T-helper 22 cell (primary cell): ENCODE measurements at places on chromosomes 13 and 19.

DNA sequence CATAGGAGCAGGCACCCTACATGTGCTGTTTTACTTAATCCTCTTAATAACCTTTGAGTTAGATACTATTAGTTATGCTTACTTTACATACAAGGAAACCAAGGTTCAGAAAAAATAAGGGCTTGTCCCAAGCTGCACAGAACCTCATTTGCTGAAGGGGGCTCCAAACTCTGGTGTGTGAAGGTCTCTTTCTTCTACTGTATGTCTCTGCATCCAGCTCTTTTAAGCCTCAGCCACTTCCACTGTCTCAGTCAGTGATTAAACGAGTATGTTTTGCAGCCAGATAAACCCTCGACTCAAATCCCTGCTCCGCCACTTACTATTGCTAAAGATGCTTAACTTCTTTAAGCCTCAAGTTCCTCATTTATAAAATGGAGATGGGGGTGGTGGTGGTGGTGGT, 112.4 kb upstream of the WASF3 start:
- no peak for DNase-seq

GRCh38 chr13:85543144-85543543, 256.1 kb downstream of the SLITRK6 start:
- DNase-seq, result no peak

- no peak for DNase-seq
These were observed 5.6 kb upstream of the SIGLEC12 start for GRCh38 chr19:51507192-51507591.

- DNase-seq, result no peak
These were observed 41.6 kb downstream of the TEX29 start for GRCh38 chr13:111361873-111362648.

DNA sequence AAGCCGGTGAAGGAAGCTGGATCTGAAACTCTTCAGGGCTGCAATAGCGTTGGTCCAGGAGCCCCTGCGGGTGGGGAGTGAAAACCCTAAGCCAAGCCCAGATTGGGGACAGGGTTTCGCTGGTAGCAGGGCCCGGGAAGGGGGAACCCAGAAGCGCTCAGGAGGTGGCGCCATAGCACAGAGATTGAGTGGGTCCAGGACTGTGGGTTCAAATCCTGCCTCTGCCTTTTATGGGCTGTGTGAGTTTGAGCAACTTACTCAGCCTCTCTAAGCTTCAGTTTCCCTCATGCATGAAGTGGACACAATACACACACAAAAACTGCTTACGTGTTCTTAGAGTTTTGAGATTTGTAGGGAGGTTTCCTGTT, 8.3 kb upstream of the SYCN start:
- no peak for DNase-seq

DNA sequence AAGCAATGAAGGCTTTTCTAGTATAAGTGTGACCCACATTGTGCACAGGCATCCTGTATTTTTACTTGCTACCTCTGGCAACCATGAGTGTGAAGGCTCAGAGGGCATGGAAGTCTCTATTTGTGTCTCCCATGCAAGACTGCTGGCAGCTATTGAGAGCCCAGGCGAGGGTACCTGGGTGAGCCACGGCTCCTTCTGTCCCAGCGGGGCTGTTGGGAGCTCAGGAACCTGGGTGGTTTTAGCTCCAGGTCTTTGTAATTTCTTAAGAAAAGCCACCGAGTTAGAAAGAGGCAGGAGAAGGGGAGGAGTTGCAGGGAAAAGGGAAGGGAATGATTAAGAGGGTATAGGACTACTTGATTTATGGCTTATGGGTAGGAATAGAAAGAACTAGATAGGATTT, 190.4 kb upstream of the SOX1 start:
- no peak for DNase-seq

DNA sequence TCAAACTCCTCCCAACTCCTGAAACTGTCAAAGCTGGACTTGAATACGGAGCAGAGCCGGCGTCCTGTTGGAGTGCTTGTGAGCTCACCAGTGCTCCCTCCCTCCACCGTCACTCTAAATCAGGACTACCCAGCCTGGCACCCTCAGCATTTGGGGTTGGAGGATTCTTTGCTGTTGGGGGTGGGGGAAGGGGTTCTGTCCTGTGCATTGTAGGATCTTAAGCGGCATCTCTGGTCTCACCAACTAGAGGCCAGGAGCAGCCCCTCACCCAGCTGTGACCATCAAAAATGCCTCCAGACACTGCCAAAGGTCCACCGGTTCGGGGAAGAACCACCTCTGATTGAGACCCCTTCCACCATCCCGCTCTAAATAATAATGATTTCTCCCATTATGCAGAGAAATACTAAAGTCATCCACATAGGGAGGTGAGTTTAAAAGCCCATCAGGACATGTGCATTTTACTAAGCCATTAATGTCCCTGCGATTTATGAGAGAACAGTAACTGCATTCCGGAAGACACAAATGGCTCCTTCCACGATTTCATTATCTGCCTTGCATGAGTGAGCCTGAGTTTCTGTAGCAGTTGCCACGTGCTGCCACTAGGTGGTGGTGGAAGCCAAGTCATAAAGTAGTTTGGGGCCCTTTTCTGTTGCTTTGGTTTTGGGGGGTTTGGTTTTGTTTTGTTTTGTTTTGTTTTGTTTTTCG, 16.1 kb upstream of the USP29 start:
- DNase-seq, result peak; percentile 27

DNA sequence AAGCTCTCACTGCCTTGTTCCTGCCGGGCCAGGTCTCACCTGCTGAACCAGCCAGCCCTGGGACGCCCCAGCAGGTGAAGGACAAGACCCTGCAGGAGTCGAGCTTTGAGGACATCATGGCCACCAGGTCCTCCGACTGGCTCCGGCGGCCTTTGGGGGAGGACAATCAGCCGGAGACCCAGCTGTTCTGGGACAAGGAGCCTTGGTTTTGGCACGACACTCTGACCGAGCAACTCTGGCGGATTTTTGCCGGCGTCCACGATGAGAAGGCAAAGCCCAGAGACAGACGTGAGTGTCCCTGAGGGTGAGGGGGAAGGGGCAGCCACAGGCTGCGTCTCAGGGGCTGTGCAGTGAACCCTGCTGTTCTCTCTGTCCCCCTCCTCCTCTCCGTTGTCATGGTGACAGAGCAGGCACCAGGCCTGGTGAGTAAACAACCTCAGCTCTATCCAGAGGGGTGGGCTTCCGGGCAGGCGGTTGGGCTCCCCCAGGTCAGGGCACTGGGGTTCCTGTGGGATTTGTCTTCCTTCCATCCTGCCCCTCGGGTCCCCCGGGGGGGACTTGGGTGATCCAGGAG, 9.7 kb downstream of the TLE6 start:
- no peak for DNase-seq

- DNase-seq, result no peak
These were observed 16.3 kb downstream of the ZNF565 start for GRCh38 chr19:36198119-36198518.

DNA sequence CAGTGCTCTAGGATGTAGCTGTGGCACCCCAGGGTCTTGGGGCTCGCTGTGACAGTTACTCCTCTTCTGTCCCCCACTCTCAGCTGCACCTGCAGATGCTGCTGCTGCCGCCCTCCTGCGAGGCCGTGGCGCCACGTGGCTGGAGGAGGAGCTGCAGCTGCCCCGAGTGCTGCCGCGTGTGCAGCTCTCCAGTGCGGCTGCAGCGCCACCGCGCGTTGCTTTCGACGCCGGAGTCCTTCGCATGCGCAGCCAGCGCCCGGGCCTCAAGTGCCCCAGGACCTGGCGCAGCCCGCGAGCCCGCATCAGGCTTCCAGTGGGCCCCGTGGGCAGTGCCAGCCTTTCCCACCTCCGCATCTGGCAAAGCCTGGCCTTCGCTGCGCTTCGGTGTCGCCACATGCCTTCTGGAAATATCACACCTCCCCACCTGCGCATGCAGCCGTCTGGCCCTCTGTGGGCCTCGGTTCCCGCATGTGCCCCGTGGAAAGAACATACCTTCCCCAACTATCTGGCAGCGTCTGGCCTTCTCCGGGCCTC, 692 bp upstream of the ZNF580 start:
- peak; percentile 55 for DNase-seq

- DNase-seq, result no peak
These were observed 8.7 kb upstream of the ATP12A start for GRCh38 chr13:24671386-24672113.

DNA sequence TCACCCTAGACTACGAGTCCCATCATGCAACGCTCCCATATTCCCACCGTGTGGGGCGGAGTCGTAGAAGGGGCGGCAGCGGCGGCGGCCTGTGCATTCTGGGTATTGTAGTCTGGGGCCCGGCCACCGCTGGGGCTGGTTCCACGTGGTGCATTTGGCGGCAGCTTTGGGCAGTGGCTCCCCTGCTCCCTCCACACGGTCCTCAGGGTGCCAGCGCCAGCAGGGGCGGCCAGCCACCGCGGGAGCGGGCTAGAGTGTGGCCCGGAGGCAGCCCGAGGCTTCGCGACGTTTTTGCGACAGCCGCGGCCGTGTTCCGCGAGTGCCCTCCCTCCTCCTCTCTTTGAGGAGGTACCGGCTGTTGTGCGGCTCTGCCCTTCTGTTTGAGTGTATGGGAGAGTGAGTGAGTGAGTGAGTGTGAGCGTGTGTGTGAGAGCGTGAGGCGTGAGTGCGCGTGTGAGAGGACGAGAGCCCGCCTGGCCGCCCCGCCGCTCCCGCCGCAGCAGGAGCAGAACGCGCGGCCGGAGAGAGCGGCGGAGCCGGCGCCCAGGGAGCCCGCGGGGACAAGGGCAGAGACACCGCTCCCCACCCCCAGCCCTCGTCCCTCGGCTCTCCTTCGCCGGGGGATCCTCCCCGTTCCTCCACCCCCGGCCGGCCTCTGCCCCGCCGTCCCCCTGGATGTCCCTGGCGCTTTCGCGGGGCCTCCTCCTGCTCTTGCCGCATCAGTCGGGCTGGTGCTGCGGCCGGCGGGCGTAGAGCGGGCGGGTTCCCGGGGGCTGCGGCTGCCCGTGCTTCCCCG, at the start of gene CDK8:
Gene CDK8 (plus strand): TSS at position 343 of the 796 bp plus-strand sequence. CDS start 513 bp downstream, outside the sequence.
- peak; percentile 85 for DNase-seq

DNA sequence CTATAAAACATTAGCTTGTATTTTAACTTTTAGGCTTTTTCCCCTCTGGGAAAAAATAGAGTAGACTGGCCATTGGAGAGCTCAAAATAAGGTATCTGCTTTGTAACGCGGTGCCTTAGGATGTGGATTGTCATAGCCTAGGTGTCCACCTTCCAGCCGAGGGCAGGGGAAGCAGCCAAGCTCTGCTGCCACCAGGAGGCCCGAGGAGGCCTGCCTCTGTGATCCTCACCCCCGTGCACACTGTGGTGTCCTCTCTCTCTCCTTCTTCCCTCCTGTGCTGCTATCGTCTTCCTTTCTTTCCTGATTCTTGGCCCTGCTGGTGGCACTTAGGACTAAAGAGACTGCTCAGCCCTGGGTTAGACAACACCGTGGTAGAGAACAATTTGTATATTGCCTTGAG, 11.3 kb downstream of the HNRNPM start:
- no peak for DNase-seq

DNA sequence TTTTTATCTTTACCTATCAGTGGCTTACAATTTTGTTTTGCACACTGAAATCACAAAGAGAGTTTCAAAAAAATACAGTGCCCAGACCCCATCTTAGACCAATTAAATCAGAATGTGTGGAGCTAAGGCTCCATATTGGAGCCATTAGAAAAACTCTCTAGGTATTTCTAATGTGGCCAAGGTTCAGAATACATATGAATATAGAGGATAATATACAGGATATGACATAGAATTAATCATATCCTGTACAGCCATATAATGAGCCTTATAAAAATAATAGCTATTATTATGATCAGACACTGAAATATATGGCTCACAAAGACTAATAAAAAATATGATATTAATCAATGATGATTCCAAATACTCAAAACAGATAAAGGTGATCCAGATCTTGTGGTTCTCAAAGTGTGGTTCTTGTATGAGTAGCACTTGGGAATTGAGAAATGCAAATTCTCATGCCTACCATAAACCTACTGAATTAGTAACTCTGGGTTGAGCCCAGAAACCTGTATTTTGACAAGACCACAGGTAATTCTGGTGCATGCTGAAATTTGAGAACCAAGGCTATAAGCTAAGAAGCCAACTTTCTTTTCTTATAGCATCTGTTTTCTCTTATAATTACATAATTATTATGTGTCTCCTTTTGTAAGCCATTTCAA, 408.0 kb downstream of the DIAPH3 start:
- no peak for DNase-seq

GRCh38 chr19:524062-524674, 7.4 kb upstream of the CDC34 start:
- no peak for DNase-seq

DNA sequence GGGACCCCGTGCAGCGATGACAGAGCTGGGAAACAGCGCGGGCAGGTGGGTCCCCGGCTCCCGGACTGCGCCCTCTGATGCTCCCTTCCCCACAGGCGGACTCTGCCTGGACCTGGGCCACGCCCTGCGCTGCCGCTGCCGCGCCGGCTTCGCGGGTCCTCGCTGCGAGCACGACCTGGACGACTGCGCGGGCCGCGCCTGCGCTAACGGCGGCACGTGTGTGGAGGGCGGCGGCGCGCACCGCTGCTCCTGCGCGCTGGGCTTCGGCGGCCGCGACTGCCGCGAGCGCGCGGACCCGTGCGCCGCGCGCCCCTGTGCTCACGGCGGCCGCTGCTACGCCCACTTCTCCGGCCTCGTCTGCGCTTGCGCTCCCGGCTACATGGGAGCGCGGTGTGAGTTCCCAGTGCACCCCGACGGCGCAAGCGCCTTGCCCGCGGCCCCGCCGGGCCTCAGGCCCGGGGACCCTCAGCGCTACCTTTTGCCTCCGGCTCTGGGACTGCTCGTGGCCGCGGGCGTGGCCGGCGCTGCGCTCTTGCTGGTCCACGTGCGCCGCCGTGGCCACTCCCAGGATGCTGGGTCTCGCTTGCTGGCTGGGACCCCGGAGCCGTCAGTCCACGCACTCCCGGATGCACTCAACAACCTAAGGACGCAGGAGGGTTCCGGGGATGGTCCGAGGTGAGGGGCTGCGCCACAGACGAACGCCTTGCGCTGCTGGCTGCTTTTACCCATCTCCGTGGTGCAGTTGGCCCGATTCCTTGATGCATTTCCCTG, 7.8 kb upstream of the SELENOV start:
- no peak for DNase-seq

- DNase-seq, result no peak
These were observed 74.6 kb upstream of the MEDAG start for GRCh38 chr13:30831515-30831914.

DNA sequence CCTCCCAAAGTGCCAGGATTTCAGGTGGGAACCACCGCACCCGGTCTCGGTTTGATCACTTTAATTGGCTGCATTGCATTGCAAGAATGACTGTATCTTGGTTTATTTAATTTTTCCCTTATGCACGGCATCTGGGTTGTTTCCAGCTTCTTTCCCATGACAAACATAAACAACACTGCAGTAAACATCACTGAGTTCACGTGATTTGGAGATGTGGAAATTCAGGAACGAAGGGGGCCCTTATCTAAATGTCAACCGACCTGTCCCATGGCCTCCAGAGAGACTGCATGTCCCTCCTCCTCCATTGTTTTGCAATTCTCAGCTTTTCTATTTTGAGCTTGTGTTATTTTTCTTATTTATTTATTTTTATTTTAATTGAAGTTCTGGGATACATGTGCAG, 14.4 kb upstream of the SULT2B1 start:
- DNase-seq, result no peak

DNA sequence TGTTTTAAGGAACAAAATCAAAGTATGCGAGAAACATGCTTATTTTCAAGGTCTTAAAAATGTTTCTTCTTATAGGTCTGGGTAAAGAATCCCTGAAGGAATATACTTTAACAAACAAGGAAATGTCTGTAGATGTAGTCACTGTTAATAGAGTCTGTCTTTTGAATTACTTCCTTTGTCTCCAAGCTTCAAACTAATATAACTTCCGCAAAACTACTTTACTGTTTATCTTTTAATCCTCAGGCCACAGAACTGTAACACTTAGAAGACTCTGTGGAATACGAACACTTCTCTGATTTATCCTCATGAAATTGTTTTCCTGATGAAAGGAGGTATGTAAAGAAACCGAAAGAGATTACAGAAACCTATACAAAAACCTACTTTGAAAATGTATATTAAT, 316.0 kb downstream of the PCDH9 start:
- no peak for DNase-seq
